CD8-positive, alpha-beta memory T cell (primary cell): ENCODE measurements at places on chromosomes 3 and 15. TPM values are rescaled to one million over a fixed set of nuclear protein-coding genes. Genes with fewer than 3 reads are reported as not detected.
A peak's percentile ranks its signal among the peaks of the same experiment; 100 is the strongest.

KLHL40 gene
- polyA plus RNA-seq = not detected

DNA sequence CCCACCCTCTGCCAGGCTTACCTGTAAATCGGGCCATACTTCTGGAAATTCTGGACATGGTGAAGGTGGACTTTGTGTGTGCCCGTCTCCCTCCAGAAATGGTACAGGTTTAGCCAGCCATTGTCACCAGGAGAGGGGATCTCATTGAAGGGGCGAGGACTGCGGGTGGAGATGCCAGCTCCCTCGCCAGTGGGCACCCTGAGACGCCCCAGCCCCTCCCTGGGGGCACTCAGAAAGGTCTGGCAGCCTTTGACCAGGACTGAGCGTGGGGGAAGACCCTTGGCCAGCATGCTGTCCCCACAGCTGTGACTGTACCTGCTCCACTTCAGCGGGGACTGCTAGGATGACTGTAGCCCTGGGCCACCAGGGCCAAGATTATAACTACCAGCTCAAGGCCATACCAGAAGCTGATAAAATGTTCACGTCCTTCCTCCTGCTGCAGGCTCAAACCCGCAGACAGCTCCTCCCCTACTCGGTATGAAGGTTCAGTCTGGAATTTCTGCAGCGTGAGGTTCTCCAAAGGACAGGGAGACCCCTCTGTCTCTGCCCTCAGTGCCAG is at the start of gene CYP11A1:
TSS of gene CYP11A1 (minus strand) at position 351 of the 559 bp plus-strand sequence. CDS start at position 290, 61 bp downstream.
- DNase-seq = no peak
- H3K4me3 ChIP-seq = no peak within 1 kb of the TSS
- H3K27ac ChIP-seq = no peak within 1 kb of the TSS
- peaks cover 28% of the 10 kb centered on the region for H3K27me3 ChIP-seq

- no peak overlapping the region for H3K4me3 ChIP-seq
- H3K36me3 ChIP-seq = no peaks in the 10 kb centered on the region
- no peak overlapping the region for H3K27ac ChIP-seq
- no peaks in the 10 kb centered on the region for H3K27me3 ChIP-seq
- no peak for DNase-seq
Observed at GRCh38 chr3:114428044-114428595, 134.3 kb downstream of the TIGIT start.

GRCh38 chr15:78006567-78007205 is 70.8 kb downstream of the TBC1D2B start:
- no peaks in the 10 kb centered on the region for H3K4me1 ChIP-seq
- no peak for DNase-seq
- no peak overlapping the region for H3K27ac ChIP-seq

CELF6 gene
- polyA plus RNA-seq = not detected

RARRES1 gene
- polyA plus RNA-seq = not detected

GOLGA8K gene
- not detected for polyA plus RNA-seq

- no peaks in the 10 kb centered on the region for H3K4me1 ChIP-seq
- H3K27ac ChIP-seq = no peak overlapping the region
- no peaks in the 10 kb centered on the region for H3K27me3 ChIP-seq
- H3K4me3 ChIP-seq = no peak overlapping the region
- H3K36me3 ChIP-seq = no peaks in the 10 kb centered on the region
- no peak for DNase-seq
Observed at GRCh38 chr3:131403216-131403895, 21.8 kb downstream of the NUDT16 start.

- H3K36me3 ChIP-seq = no peaks in the 10 kb centered on the region
- DNase-seq = no peak
- H3K27me3 ChIP-seq = no peaks in the 10 kb centered on the region
- no peaks in the 10 kb centered on the region for H3K4me1 ChIP-seq
- no peak overlapping the region for H3K27ac ChIP-seq
- no peak overlapping the region for H3K4me3 ChIP-seq
Observed at GRCh38 chr15:95653361-95653805, 677.1 kb upstream of the NR2F2 start.

DNA sequence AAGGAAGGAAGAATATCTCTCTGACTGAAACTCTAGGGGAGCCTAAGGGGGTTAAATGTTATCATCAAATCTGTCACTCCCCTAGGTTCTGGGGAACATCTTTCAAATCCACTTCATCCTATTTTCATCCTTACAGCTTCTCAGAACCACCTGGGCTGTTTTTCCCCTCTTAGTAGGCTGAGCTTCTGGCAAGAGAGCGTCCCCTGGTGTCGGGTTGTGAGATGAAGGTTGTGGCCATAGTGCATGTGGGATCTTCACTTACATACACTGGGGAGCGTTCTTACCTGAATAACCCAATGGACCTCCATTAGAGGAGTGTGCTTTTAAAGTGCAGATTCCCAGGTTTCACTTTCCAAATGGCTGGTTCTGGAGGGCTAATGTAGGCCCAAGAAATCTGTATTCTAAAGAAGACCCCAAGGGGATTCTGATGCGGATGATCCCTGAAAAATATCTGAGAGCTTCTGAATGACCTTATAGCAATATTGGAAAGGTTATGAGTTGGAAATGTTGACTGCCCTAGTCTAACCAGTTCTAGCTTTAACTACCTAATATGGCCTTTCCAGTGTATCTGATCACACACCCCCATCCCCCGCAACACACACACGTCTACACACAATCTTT is 663.7 kb downstream of the AGBL1 start:
- no peaks in the 10 kb centered on the region for H3K27me3 ChIP-seq
- H3K4me1 ChIP-seq = no peaks in the 10 kb centered on the region
- H3K36me3 ChIP-seq = no peaks in the 10 kb centered on the region
- DNase-seq = peak; percentile 38
- H3K27ac ChIP-seq = no peak overlapping the region

- H3K27ac ChIP-seq = no peak overlapping the region
- no peak for DNase-seq
- H3K4me3 ChIP-seq = no peak overlapping the region
- no peaks in the 10 kb centered on the region for H3K27me3 ChIP-seq
Observed at GRCh38 chr15:57057134-57057930, 138.9 kb downstream of the TCF12 start.

DNA sequence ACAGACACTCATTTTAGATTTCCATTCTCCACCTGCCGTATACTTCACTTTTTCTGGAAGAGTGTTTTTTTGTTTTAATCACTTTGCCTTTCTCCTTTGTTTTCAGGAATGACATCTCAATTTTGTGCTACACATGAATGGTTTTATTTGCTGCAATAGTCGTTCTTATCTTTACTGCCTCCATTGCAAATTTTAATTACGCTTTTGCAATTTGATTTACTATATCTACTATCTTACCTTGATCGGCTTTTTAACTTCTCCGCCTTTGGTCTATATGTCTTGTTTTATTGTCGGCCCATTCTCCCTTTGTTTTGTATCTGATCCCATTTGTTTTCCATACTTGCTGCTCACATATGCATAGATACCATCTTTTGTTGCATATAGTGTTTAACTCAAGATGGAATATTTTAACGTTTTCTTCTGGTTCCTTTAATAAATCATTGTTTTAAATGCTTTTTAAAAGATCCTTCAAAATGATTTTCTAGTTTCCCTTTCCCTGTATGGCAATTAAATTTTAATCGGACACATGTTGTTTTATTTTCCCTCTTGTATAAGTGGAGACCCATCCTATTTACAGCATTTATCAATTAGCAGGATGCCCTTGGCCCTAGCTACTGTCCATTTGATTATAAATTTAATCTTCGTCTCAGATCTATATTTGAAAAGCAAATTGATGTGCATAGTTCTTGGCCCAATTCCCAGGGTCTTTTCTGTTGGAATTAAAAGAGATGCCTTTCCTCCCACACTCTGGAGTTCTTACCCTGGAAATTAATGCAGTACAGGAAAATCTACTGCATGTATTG is 97.2 kb upstream of the CNTN4 start:
- no peaks in the 10 kb centered on the region for H3K27me3 ChIP-seq
- no peak overlapping the region for H3K4me3 ChIP-seq
- no peaks in the 10 kb centered on the region for H3K36me3 ChIP-seq
- no peaks in the 10 kb centered on the region for H3K4me1 ChIP-seq

KLHL18 gene
- 14.2 TPM for polyA plus RNA-seq

DNA sequence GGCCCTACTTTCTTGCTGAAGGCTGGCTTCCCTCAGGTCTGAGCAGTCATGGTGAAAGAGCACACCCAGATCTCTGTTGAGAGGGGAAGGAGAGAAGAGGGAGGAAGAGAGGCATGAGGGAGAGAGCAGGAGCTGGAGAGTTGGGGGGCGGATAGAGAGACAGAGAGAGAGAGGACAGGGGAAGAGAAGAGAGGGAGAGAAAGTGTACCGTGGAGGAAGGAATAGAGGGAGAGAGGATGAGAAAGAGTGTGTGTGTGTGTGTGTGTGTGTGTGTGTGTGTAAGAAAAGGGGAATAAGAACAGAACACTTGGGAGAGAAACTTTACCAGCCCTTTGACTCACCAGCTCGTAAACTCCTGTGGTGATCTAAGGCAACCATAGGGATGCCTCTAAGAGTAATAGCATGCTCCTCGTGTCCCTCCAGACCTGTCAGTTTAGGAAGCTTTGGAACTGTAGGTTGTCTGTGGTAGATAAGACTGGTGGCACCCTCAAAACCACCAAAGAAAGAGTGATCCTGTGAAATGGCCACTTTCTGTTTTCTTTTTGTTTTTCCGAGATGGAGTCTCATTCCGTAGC is 18.2 kb downstream of the ZNF592 start:
- H3K27me3 ChIP-seq = no peaks in the 10 kb centered on the region
- H3K4me1 ChIP-seq = peaks cover 24% of the 10 kb centered on the region
- no peak for DNase-seq
- H3K36me3 ChIP-seq = peaks cover 14% of the 10 kb centered on the region

C3orf20 gene
- not detected for polyA plus RNA-seq

DNA sequence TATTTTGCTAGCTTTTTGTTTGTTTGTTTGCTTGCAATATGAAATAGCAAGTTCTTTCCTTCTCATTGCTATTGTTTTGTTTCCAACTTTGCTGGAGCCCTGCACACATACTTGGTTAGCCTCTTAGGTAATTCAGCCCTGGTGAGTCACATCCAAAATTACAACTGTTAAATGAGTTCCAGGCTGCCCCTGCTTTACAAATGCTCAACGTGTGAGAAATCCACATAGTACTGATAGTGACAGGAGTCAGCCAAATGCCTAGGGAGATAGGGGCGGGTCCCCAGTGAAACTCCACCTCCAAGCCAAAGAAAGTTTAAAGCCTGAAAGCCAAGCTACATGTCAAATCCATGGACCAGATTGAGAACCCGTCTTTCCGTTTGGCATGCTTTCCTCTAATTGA is 81.3 kb upstream of the RNF7 start:
- no peak overlapping the region for H3K27ac ChIP-seq
- no peaks in the 10 kb centered on the region for H3K4me1 ChIP-seq
- peaks cover 15% of the 10 kb centered on the region for H3K27me3 ChIP-seq
- DNase-seq = no peak

GRCh38 chr15:40985541-40986330 is 32.5 kb downstream of the CHAC1 start:
- H3K4me1 ChIP-seq = no peaks in the 10 kb centered on the region
- no peak overlapping the region for H3K27ac ChIP-seq
- DNase-seq = no peak
- H3K27me3 ChIP-seq = no peaks in the 10 kb centered on the region
- H3K4me3 ChIP-seq = no peak overlapping the region
- H3K36me3 ChIP-seq = peaks cover 65% of the 10 kb centered on the region

- no peaks in the 10 kb centered on the region for H3K27me3 ChIP-seq
- no peak for DNase-seq
- peaks cover 14% of the 10 kb centered on the region for H3K4me1 ChIP-seq
- H3K36me3 ChIP-seq = no peaks in the 10 kb centered on the region
- H3K4me3 ChIP-seq = no peak overlapping the region
Observed at GRCh38 chr3:115790759-115791158, 167.4 kb downstream of the GAP43 start.

DNA sequence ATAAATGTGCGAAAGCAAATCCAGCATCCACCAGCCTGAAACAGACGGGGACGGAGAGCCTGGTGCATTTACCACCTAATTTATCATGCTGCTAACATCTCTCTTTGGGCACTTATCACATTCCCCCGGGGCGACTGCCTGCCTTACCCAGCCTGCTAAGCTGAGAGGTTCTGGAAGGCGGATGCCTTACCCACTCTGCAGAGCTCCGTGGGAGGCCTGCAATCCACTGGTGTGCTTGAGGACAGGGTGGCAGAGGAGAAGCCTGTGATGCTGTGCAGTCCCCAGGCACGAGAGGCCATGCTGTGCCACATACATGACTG is 25.5 kb downstream of the MGLL start:
- no peak for DNase-seq
- H3K4me3 ChIP-seq = no peak overlapping the region
- H3K27ac ChIP-seq = no peak overlapping the region
- H3K36me3 ChIP-seq = no peaks in the 10 kb centered on the region
- H3K27me3 ChIP-seq = peaks cover 4% of the 10 kb centered on the region
- H3K4me1 ChIP-seq = no peaks in the 10 kb centered on the region
